Foreskin fibroblast (primary cell): ENCODE measurements at places on chromosomes 5 and 9.

GRCh38 chr9:114069476-114070187, 8.5 kb downstream of the AMBP start:
- DNase-seq = no peak

DNA sequence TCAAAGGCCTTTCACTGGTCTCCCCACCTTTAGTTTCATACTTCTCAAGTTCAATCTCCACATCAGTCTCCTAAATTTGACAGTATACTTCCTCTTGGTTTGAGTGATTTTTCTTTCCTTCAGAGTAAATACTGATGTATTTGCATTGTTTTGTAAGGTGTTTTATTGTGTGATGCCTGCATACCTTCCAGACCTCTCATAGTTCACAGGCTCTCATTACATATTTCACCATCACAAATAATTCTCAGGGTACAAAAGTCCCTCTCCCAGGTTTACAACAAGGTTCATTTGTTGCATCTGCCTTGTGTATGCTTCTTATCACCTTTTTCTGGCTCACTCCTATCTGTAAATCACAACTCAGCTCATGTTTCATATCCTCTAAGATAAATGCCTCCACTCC, 22.2 kb upstream of the TUSC1 start:
- DNase-seq = no peak

- no peak for DNase-seq
These were observed 1143.4 kb downstream of the CDH12 start for GRCh38 chr5:21709770-21710169.

GRCh38 chr9:111744363-111744762, 50.4 kb downstream of the SHOC1 start:
- peak; percentile 10 for DNase-seq

DNA sequence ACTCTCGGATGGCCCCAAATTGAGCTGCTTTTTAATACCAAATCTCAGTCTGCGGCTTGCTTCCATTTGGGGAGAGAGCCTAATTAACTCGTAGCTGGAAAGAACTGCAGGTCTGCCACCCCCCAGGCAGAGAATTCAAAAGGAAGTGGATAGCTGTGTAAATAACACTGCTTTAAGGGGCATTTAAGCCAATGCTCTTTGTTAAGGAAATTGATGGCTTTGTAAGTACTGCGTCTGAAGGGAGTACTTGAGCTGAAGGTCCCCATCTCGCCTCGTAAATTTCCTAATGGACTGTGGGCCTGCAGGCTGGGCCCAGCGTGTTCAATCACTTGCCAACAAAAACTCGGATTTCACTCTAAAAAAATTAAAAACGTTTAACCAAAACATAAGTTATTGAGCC, 132.7 kb downstream of the PAPPA start:
- DNase-seq = no peak

DNA sequence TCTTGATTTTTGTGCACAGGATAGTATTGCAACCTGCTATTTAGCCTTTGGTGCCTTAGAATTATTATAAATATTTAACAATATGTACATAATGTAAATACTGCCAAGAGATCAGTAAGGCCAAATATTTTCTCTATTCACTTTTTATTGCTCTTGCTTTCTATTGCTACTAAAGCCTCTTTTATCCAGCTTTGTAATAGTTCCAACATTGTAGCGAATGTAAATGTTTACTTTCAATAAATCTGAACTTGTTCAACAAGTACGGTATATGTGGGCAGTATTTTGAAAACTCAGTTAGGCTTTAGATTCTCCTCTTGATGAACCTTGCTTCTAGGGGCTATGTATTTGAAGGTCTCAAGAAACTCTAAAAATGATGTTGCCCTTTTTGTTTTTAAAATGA, 179.8 kb downstream of the PARP8 start:
- no peak for DNase-seq

GRCh38 chr5:132489051-132489770, 1.4 kb downstream of the IRF1 start:
- DNase-seq = no peak

DNA sequence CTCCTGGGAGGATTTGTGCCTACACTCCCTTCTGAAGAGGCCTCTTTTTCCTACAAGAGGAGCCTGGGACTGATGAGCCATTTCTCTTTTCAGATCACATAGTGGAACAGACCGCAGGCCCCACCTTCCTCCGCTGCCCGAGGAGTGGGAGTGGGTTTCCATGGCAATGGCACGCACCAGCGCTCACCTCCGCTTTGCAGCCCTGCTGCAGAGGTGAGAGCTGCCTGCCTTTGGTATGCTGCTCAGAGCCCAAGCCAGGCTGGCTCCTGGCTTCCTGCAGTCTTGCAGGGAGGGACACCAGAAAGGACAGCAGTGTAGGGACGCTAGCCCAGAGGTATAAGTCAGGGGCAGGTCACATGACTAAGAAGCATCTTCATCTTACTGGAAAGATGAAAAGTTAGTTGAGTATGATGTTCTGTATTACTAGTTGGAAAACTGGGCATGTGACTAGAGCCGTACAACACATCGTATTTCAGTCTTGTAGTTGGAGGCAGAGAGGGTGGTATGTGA, 12.4 kb downstream of the PTTG1 start:
- DNase-seq = no peak

DNA sequence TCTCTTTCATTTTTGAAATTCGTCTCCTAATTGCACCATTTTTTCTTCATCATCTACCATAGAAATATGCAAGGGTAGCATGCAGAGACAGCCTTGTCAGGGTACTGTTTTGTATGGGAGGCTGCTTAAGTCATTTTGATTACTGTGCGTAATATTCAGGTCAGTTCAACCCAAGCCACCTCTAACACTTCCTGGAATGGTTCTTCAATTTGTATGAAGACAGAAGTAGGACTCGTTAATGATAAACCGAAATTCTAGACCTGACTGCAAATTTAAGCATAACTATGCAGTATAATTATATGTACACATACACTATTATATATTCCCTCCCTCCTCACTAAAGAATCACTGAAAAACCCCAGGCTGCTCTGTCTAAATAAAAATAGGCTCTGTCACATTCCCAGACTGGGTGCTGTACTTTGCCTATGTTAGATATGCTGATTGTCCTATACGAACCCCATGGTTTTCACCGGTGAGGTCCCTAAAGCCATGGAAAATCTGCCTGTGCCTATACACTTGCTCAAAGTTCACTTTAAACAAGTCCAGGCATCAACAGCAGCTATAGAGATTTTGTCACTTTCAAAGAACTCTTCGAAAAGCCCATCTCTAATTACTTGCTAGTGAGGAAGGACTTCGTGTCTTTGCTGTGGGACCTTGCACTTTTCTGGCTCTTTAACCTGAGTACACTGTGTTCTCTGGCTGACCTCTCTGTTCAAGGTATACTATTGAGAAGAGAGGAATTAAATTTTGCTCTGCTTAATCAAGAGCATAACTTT, 352.1 kb upstream of the CD180 start:
- no peak for DNase-seq

- no peak for DNase-seq
These were observed 5.5 kb upstream of the RUSC2 start for GRCh38 chr9:35484406-35484805.

- DNase-seq = peak; percentile 90
These were observed at the start of gene CD274 for GRCh38 chr9:5450359-5451091. CD274 (plus strand) TSS chr9:5450542; CDS start chr9:5456114, 5,572 bp downstream.

- no peak for DNase-seq
These were observed 1975.3 kb upstream of the CDH6 start for GRCh38 chr5:29218138-29218537.

GRCh38 chr5:67192719-67193438, 3.7 kb downstream of the CD180 start:
- no peak for DNase-seq

GRCh38 chr5:2201011-2201410, 318.3 kb upstream of the IRX4 start:
- DNase-seq = no peak

- no peak for DNase-seq
These were observed 29.4 kb upstream of the TMEM250 start for GRCh38 chr9:136147890-136148714.

- no peak for DNase-seq
These were observed 21.1 kb downstream of the SMAD5 start for GRCh38 chr5:136153581-136154236.

DNA sequence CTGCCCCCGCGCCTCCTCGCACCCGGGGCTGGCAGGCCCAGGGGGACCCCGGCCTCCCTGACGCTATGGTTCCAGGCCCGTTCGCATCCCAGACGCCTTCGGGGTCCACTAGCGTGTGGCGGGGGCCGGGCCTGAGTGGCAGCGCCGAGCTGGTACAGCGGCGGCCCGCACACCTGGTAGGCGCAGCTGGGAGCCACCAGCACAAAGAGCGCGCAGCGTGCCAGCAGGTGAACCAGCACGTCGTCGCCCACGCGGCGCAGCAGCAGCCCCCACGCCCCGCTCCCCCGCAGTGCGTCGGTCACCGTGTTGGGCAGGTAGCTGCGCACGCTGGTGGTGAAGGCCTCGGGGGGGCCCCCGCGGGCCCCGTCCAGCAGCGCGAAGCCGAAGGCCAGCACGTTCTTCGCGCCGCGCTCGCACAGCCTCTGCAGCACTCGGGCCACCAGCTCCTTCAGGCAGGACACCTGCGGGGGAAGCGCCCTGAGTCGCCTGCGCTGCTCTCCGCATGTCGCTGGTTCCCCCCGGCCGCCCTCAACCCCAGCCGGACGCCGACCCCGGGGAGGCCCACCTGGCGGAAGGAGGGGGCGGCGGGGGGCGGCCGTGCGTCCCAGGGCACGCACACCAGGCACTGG, 548 bp downstream of the TERT start:
- DNase-seq = no peak

DNA sequence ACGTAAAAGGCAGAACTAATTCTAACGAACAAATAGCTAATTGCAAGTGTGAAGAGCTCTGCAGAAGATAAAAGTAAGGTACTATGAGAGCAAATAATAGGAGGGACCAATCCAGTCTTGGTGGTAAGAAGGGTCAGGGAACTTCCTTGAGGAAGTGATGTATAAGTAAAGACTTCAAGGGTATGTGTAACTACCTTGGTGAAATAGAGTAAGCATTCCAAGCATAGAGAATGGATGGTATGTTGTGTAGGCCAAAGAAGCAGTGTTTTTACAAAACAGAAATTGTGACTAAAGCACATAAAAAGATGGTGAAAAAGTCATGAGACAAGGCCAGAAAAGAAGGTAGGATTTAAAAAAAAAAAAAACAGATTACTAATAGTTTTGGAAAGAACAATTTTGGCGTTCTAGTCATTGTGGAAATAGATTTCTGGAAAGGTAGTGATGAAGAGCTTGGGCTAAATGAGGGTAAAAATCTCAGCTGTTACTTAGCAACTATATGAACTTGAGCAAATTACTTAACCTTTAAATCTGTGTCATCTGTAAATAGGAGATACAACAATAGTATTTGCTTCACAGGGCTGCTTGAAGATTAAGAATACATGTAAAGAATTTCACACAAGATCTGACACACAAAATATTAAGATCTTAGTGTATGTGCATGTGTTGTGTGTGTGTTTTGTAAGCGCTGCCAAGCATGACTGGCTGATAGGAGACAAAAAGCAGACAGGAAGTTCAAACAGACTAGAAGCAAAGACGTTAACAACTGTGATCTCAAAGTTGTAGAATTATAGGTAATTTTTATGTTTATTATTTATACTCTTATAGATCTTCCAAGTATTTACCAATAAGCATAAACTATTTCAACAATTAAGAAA, 73.5 kb downstream of the NR6A1 start:
- DNase-seq = peak; percentile 11

GRCh38 chr5:135834639-135835529, at the start of gene SLC25A48:
SLC25A48 (plus strand) TSS chr5:135834663; CDS start chr5:135834848, 185 bp downstream.
- no peak for DNase-seq

- peak; percentile 3 for DNase-seq
These were observed 195.0 kb downstream of the PBX3 start for GRCh38 chr9:125942125-125942524.

DNA sequence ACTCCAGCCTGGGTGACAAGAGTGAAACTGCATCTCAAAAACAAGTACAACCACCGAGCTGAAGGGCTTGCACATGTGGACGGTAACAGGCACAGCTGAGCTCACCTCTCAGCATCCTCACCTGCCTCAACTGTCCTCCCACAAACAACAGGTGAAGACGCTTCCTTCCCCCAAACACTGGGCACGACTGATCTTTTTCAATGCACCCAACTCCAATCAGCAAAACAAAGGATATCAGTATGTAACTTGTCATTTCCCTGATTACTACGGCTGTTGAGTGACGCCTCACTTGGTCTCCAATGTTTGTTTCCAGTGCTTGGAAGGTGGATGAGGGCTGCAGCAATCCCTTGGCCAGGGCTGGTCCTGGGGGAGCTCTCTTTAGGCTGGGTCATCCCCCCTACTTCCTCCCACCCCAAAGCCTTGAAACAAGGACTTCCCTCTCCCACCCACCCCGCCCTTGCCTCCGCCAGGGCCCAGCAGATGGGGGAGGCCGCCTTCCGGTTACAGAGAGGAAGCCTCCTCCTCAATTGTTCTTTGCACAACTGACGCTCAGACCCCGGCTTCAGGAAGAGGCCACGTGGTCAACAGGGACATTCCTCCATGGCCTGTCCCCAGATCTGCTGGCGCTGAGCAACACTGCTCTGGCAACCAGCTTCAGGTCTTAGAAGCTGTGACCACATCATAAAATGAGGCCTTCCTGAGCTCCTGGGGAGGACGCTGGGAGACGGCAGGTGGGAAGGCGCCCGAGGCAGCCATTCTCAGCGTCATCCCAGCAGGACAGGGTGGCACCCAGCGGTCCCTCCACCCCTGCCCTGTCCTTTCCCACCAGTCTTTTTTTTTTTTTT, 5.9 kb downstream of the FAM78A start:
- DNase-seq = no peak

DNA sequence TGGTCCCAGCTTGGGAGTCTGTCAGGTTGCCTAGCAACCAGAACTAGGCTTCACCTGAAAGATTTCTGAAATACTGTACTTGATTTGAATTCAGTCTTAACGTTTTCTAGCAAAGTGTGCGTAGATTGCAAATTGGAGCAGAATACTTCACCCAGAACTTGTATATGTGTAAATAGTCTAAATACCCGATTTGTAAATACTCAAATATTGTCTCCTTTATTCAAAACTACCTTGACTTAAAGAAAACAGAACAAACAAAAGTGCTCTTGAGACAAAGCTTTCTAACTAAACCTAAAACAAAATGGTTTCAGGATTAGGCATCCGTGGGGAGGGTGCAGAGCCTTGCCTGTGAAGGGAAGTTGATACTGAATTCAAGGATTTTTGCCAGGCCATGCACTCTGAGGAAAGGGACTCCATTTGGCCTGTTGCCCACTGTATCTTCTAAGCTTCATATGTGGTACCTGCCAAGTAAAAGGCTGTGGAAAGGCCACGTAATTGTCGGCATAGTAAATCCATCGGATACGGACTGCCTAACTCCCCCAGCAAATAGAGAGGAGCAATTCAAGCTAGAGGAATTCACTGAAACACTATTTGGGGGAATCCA, 744 bp upstream of the HMGCS1 start:
- DNase-seq = no peak

DNA sequence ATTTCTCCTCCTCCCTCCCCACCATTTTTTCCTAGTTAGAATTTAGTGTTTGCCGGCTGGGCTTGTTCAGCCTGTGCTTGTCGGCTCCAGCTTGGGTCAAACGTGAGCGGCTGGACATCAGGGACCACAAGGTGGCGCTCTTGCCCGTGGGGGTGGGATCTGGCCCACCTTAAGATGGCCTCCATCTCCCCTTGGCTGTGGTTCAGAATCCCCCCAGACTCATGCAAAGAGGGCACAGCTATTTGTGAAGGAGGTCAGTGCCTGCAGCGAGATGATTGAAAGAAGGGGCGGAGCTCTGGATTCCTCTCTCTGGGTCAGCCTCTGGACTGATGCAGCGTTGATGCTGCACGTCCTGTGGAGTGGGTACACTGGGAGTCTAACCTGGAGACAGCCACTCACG, 283.3 kb upstream of the TUT7 start:
- peak; percentile 52 for DNase-seq
